ENCODE measurements at places on chromosomes 5 and 9.

DNA sequence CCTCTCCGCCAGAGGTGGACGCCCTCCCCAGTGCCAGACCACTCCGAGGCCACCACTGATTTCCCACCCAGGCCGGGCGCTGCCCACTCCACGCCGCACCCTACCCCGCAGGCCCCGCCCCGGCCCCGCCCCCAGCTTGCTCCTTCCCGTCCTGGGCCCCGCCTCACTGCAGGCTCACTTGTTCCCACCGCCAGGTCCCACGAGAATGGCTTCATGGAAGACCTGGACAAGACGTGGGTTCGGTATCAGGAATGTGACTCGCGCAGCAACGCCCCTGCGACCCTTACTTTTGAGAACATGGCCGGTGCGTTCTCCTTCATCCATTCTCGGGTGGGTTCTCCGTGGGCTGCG, 6.5 kb downstream of the LRRC26 start:
- no peak for DNase-seq

DNA sequence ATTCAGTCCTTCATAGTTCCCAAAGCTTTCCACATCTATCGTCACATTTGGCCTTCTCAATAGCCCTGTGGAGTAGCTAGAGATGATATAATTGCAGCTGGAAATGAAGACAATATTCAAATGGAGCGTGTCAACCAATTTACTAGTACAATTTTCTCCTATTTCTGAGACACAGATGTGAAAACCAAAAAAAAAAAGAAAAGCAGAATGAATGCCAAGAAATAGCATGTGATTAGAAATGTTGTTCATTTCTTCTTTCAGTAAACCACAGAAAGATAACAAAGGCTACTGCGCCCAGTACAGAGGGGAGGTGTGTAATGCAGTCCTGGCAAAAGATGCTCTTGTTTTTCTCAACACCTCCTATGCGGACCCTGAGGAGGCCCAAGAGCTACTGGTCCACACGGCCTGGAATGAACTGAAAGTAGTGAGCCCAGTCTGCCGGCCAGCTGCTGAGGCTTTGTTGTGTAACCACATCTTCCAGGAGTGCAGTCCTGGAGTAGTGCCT, 99.0 kb downstream of the MUSK start:
- peak; percentile 52 for DNase-seq

DNA sequence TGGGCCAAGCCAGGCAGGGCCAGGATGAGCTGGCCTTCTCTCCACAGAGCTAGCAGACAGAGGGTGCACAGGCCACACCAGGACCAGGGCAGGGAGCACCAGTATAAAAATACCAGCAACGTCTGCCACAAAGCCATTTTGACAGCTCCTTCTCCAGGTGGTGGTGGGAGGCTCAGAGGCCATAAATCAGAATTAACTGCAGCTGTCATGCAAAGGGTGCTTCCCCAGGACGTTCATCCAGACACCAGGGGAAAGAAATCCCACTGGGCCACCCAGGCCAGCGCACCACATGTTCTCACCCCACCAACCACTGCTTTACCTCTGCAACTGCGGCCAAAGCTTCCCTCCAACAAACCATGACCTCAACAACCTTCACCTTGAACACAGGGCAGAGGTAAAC, 403.7 kb upstream of the TRPC7 start:
- DNase-seq = no peak

- DNase-seq = no peak
These were observed 66.5 kb downstream of the DTWD2 start for GRCh38 chr5:118921866-118922265.

- no peak for DNase-seq
These were observed 87.6 kb upstream of the TMED7 start for GRCh38 chr5:115713408-115713807.

DNA sequence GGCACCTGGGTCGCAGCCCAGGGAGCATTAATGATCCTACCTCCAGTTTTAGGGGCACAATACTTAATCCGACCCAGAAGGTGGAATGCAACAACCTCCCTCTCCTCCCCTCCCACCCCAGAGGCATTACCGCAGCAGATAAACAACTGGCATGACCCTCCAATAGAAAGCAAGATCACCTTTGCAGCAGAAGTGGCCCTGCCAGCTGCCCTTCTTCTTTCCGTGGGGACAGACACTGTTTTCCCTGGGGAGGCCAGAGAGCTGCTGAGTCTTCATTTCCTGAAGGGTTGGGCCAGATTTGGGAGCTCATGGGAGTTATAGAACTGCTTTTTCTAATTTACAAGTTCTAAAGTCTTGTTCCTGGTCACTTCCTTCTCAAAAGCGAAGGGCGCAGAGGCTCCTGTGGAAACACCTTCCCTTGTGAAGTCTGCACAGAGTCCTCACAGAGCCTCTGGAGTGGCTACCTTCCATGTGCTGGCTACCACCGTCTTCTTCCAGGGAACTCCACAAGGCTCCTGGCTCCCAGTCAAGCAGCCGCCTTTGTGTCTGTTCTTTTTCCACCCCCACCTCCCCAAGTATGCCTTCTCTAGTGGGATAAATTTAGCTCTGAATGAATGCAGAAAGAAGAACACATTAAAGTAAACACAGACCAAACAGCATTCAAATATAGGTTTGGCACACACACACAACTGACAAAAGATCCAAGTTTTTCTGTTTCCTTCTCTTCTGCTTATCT, 8.0 kb upstream of the PALM2AKAP2 start:
- DNase-seq = no peak

DNA sequence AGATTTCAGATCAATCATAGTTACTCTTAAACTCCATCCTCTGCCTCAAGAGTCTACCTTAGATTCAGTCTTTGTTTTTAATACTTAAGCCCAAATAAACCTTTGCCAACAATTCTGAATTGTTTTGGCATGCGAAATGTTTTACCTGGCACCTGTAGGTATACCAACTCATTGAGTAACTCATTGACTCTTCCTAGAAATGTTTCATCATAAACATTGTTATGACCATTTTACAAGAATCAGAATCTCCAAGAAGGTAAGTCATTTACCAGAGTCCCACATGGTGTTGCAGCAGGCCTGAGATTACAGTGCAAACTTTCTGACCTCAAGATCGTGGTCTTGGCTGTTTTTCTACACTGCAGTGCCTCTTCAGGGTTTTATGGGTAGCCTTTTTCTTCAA, 750.4 kb downstream of the BRINP1 start:
- DNase-seq = no peak

DNA sequence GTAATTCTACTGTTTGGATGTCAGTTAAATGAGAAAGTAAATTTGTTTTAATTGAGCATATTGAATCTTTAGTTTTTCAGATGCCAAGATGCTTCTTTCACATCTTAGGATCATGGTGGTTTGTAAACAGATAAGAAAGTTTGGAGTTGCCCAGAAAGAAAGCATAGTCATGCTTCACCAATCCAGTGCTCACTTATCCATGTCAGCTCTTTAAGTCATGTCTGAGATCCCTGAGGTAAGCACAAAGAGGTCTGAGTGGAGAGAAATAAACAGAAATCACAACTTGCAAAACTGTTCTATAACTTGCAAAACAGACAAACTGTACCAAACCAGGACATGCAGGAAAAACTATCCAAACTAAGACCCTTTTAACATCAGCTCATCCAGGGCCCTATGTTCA, 87.7 kb downstream of the OSTF1 start:
- no peak for DNase-seq

DNA sequence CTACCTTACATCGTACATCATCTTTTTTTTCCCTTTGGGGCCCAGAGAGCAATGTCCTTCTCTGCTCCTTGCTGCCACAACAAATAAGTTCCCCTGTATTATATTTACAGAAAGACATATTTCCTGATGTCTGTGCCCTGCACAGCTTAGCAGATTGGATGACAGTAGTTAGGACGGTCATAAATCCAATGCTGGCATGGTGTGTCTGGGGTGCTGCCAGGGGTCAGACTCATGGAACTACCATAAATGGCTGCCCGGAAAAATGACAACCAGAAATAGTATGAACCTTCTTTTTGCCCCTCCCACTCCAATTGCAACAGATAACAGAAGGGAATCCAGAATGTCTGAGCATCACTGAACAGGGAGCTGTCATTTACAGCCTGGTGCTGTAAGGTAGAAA, 511.1 kb downstream of the PSAT1 start:
- DNase-seq = no peak

- DNase-seq = no peak
These were observed 5.5 kb upstream of the PSAT1 start for GRCh38 chr9:78291240-78291925.

- DNase-seq = no peak
These were observed 110.2 kb downstream of the LHFPL2 start for GRCh38 chr5:78538240-78538850.

- DNase-seq = no peak
These were observed 92.0 kb downstream of the ZNF608 start for GRCh38 chr5:124654418-124654817.

DNA sequence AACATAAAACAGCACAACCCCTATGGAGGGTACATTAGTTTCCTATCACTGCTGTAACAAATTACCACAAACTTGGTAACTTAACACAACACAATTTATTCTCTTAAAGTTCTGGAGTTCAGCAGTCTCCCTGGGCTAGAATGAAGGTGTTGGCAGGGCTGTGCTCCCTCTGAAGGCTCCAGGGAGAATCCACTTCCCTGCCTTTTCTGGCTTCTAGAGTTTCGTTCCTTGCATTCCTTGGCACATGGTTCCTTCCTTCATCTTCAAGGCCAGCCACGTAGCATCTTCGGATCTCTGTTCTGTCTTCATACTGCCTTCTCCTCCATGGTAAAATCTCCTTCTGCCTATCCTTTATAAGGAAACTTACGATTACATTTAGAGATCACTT, 25.0 kb upstream of the GSN start:
- DNase-seq = no peak

DNA sequence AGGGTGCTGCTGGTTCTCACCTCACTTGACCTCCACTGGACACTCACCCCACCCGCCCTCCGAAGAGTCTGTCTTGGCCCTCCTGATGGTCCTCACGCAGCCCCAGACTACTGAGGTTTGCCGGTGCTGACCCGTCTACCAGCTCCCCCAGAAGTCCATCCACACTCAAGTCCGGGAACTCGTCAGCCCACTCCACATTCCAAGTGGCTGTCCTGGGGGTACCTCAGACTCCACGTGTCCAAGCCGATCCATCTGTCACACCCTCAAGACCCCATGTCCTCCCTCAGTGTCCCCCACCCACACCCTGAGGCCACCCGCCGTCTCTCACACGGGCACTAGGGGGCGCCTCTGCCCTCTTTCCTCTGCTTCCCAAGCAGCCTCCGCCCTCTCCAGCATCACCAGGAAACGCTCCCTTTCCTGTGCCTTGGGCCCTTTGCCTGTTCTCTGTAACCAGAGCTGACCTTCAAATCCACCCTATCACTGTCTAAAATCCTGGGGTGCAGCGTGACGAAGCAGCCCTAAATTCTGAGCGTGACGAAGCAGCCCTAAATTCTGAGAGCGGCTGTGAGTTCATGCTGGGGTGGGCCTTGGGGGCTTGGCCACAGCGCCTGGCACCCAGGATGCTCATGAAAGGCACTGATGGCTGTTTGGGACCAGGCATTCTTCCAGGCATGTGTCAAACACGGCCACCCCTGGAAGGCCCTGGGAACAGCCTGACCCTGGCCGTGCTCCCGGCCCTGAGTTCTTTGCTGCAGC, 95.7 kb downstream of the KCNT1 start:
- no peak for DNase-seq

DNA sequence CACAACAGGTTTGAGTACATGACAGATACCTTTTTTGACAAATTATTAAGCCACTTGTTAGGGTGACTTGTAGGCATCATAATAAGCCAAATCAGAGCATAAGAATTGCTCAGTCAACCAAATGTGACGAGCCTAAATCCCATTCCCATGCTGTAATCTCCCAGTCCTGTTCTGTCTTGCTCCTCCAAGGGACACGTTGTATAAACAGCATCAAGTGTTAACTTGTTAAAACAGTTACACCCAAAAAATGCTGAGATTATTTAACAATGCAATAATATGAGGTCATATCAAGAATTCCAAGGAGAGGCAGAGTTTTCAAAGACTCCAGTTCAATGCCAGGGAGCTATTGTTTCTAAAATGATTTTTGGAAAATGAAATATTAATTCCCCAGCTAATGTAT, 76.2 kb downstream of the SH3TC2 start:
- DNase-seq = no peak

- DNase-seq = no peak
These were observed 89.0 kb downstream of the ERBIN start for GRCh38 chr5:66015196-66015960.

GRCh38 chr5:90519081-90519480, 10.3 kb downstream of the LYSMD3 start:
- DNase-seq = no peak

DNA sequence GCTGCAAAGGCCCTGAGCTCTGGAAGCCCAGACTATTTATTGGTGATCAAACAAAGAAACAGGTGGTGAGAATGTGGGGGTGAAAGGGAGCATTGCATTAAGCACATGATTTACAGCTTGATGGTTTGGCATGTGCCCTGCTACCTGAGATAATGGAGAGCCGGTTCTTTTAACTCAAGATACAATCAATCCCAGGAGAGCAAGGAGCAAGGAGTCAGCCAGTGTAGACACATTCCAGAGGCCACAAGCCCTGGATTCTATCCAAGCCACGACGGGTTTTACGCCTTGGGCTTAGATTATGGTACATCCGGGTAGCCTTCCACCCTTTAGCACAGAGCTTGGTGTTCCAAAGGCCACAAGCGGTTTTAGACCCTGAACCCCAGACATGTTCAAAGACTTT, 292.2 kb downstream of the CYLC2 start:
- no peak for DNase-seq

DNA sequence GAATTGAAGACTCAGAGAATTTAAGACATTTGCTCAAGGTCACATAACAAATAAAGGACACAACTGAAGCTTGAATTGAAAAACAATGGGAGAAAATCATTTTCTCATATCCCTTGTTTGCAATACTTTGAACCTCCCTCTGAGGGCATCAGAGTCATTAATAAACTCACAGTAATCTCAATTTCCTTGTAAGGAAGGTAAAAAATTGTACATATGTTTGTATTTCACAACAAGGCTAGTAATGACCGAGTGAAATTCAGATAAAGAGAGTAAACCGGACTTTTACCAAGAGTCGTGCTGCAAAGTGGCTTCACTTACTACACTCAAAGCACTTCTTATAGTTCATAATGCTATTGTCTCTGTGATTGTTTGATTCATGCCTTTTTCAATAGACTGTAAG, 665.0 kb downstream of the NR2F1-AS1 start:
- no peak for DNase-seq

GRCh38 chr5:36178524-36178890, 26.6 kb downstream of the SKP2 start:
- no peak for DNase-seq

DNA sequence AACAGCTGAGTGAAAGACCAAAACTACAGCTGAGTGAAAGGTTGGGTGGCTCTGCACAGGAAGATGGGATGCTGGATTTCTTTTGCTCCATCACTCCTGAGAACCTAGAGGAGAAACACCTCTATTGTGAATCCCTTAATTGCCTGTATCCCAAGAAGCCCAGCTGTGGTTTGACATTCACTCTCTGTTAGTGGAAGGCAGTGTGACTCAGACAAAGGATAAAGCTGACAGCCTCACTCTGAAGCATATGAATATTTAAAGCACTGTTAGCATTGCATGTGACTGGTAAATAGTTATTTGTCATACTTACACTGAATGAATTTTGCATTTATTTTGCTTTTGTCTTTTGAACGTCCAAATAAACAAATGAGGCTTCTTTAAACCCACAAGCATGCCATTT, 367.1 kb upstream of the RIOK2 start:
- DNase-seq = no peak

GRCh38 chr9:2666569-2666968, 45.0 kb downstream of the VLDLR start:
- no peak for DNase-seq
